NCI-H2107 (cell line): ENCODE measurements at places on chromosomes 1 and 21.

GRCh38 chr1:46027788-46028573, 104.4 kb downstream of the PIK3R3 start:
- no peak for DNase-seq

- DNase-seq: peak; percentile 81
Observed at GRCh38 chr1:214123061-214123784, 135.4 kb downstream of the PROX1 start.

DNA sequence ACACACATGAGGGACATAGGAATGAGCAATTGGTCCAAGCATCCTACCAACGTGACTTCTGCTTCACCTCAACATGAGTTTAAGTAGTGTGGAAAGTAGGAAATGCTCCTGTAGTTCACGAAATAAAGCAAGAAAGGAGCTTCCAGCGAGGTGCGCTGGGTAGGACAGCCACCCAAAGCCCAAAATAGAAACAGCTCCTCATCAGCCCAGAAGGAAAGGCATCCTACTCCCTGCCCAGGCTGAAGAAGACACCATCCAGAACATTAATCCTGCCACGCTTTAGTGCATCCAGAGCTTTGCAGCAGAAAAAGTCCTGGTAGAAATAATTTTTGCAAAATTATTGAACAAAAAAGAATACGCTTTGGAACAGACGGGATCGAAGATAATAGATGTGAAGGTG, 25.9 kb downstream of the CCDC185 start:
- DNase-seq: no peak

DNA sequence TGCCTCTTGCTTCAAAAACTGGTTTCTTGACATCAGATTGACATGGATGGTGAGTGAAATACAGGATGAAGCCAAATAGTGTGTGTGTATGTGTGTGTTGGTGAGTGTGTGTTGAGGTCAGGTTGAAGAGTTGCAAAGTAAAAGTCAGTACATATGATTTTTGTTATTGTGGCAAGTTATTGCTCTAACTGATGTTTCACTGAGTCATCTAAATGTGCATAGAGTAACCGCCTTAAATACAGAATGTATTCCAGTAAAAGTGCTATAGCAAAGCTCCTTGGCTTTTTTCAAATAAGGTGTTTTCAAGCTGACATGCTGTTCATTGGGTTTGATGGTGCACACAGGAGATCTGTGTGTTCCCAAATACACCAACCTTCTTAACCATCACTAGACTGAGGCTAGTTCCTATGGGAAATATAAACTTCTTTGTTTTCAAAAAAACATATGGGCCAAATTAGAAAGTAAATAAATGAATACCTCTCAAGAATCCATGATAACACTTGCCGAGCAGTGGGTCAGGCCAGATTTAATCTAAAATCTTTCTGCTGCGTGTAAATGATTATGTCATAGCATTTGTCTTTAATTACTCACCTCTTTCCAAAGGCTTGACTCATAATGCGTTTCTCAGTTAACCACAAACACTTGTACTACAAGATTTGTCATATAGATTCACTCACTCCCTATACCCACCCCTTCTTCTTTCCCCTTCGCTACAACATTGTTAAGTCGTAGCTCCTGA, 151.1 kb downstream of the LYPLAL1 start:
- DNase-seq: no peak

GRCh38 chr1:12049616-12050015, 13.5 kb upstream of the TNFRSF8 start:
- no peak for DNase-seq

DNA sequence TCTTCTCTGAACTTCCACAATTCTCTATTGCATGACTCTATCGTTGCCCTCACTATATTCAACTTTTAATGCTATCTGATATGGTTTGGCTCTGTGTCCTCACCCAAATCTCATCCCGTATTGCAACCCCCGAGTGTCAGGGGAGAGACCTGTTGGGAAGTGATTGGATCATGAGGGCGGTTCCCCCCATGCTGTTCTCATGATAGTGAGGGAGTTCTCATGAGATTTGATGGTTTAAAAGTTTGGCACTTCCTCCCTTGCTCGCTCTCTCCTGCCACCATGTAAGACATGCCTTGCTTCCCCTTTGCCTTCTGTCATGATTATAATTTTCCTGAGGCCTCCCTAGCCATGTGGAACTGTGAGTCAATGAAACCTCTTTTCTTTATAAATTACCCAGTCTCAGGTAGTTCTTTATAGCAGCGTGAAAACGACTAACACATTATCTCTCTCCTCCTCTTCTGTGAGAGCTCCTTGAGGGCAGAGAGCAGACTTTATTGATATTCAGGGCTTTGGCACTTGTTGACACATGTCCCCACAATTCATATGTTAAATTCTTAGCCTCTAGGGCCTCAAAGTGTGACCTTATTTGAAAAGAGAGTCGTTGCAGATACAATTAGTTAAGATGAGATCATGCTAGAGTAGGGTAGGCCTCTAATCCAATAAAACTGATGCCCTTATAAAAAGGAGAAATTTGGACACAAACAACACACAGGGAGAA, 52.1 kb downstream of the ADCY10 start:
- DNase-seq: no peak

DNA sequence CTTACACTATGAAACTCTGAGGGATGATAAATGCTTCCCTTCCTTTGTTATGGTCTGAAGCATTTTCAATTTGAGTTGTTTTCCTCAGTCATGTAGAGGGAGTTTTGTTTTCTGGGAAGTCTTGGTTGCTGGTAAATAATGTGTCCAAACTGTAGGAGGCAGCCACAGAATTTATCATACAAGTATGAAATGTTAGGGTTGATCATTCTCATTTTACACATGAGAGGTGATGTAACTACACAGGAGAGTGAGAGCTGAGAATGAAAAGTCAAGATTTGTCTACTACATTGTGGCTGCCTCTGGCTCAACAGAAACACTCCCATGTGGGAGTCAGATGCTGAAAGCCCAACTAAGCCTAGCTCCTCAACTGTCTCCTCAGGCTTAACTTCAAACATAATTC, 182.5 kb upstream of the SGIP1 start:
- no peak for DNase-seq

DNA sequence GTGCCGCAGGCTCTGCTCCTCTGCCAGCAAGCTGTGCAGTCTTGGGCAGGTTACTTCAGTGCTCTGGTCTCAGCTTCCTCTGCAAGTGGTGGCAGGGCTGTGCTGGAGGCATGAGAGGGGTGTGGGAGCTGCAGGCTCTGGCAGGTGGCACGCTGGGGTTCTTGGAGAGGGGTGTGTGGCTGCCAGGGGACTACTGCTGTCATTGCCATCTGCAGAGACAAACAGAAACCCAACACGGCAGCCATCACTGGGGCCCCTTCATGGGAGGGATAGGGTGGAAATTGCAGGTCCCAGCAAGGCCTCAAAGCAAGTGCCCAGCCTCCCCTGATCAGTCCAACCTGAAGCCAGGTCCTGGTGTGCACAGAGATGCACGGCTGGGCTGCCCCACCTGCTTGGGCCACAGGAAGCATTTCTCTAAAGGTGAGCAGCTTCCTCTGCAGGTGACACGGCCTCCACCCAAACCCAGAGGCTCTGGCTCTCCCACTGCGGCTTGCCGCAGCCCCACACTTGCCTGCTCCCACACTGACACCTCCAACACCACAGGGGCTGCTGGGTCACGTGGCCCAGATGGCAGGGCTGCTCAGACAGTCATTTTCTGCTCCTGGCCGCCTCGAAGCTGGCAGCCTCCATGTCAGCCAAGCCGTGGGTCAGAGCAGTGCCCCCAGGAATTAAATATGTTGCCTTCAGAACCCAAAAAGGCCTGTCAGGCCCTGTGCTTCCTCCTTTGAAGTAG, 4.1 kb upstream of the COL6A2 start:
- no peak for DNase-seq

DNA sequence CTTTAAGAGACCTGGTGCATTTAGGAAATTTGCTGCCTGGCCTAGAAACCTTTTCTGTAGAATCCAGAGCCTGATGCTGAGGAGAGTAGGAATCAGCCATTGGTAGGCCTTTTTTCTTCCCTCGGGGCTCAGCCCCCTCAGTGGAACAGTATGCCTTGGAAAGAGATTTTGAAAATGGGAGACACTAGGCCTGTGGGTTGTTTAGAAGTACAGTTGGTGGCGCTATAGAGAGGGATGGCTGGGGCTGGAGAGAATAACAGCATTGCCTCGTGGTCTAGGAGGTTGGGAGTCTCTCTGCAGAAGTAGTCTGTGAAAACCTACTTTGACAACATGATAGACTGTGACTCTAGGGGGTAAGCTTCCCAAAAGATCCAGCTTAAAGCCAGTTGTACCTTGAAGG, 8.2 kb downstream of the KIF2C start:
- no peak for DNase-seq

- DNase-seq: no peak
Observed at GRCh38 chr1:116908266-116908665, 1.4 kb upstream of the PTGFRN start.

DNA sequence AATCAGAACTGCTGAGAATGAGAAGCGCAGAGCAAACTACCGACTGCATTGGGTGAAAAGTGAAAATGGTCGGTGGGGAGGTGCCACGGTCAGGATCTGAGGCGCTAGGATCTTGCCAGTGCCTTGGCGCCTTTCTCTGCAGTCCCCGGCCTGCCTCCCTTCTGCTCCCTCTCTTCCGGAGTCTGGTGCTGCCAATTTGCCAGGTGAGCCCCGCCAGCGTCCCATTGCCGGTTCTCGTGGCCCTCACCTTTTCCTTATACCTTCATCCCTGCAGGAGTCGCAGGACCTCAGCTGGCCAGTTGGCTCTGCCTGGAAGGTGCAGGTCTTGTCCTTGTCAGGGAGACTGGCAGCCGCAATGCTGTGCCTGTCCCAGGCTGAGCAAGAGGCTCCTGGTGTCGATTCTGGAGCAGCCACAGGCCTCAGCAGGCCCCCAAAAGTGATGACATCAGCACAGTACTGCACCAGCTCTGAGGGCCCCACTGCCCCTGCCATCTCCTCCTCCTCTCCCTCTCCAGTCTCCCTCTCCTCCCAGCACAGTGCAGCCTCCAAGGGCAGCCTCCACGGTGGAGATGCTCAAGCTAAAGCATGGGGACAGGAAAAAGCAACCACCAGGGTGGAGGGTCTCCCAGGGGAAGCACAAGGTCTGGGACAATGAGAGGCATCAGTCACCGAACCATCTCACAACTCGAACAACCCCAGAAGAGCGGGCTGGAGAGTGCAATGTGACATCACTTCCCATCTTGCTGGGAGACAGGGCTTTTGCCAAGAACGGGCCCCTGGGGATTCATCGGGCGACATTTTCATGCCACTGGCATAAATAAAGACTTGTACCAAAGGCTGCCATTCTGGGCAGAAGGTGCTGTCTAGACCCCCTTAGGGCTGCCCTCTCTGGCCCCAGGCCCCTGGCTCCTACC, 37.1 kb upstream of the H6PD start:
- no peak for DNase-seq

GRCh38 chr1:101060992-101061391, 35.4 kb upstream of the DPH5 start:
- no peak for DNase-seq

DNA sequence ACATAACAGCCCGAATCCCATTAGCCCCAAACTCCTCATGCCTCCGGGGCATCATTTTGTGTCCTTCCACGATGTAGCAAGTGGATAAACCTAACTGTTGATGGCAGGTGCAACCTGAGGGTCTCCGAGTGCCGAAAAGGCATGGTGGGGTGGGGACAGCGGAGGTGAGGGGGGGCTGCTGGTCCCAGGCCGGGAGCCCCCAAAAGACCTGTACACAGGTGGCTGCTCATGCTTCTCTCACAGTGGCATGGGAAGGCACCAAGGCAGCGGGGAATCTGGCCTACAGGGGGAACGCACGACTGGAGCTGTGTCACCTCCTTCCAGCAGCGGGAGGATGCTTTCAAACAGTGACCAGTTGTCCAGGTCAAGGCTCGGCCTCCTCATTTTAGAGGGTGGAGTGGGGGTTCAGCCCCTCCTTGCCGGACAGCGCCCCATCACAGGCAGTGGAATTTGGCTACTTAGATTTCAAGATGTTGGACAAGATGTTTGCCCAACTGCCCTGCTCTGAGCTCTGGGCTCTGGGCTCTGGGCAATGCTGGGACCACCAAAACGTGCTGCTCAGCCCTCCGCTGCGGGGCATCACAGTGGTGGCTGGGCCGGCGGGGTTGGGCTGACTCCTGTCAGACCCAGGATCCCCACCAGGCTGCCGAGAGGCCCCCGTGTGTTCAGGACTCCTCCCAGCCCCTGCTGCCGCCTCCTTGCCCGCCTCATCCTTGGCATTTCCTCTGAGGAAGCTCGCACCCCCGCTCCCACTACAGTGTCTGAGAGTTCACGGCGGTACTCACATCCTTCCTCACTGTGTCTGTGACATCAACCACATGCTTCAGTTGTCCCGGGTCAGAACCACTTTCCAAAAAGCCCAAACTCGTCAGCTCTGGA, 7.6 kb downstream of the DNMT3L start:
- DNase-seq: no peak

- no peak for DNase-seq
Observed at GRCh38 chr1:75613916-75614315, 3.0 kb upstream of the SLC44A5 start.

GRCh38 chr21:40731206-40731605, 115.8 kb downstream of the DSCAM start:
- DNase-seq: no peak

DNA sequence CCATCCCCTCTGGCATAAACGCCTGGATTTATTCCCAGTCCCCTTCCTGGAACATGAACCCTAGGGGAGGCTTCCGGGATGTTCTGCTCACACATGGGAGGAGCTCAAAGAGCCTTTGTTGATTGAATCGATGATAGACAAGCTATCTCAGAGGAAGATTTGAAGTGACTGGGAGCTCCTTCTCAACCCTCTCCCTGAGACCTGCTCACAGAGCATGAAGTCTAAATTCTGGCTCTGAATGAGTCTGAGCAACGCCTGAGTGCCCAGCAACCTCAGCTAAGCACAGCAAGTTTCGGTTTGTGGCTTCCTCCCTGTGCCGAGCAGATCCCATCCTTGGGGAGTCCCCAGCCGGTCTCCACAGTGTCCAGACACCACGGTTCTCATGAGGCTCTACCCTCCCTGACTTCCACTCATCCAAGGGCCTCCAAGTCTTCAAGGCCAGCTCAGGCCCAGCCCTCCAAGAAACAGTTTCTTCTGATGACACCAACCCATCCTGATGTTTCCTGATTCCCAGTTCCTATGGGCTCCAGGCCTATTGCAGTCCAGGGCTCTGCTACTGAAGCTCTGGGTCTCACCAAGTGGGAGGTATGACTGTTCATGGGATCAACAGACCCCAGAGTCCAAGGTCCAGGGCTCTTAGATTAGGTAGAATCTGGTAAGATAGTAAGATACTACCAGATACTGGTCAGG, 190.8 kb downstream of the DYRK1A start:
- no peak for DNase-seq
